ENCODE measurements at places on chromosomes 5 and 9.

DNA sequence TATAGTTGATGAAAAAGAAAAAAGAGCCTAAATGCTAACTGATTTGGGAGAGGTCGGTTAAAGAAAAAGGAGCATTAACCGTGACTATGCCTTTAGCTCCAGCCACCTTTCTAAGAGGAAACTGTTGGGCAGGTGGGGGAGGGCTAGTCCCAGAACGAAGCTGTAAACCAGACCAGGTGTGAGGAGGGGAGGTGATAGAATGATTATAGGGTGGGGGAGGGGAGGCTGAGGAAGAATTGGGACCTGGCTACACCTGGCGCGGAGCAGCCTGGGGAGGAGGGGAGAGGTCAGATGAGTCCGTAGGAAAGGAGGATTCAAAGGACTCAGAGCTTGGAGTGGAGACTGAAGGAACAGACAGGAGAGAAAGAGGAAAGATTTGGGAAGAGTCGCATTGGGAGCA is 73.4 kb downstream of the PHAX start:
- no peak for DNase-seq

DNA sequence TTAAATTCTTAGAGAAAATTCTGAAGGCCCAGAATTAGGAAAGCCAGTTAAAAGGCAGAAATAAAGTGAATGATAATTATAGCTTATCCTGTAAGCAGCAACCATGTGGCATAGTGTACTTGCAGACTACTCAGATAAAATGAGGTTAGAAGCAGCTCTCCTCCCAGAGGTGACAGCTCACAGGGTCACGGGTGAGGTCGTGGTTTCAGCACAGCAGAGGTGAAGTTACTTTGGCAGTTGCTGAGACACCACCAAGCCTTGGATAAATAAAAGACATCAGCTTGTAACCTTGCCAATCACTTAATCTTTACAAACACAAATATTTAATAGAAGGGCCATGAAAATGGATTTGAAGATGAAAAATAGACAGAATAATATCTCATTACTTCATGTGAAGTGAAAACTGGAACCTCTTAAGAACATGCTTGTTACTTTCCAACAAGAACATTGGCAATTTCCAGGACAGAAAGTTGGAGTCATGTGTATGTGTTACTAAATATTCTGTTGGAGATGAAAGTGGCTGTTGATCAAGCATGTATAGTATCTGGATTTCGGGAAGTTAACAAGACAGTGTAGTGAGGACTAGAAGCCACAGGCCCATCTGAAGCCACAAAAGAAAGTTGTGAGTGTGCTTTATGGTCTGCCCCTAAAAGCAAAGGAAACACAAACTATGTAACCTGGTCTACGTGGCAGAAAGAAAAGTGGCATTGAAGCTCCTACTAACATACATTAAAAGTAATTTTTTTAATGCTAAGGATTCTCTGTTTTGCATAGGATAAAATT is 134.4 kb downstream of the ERCC6L2 start:
- peak; percentile 75 for DNase-seq

DNA sequence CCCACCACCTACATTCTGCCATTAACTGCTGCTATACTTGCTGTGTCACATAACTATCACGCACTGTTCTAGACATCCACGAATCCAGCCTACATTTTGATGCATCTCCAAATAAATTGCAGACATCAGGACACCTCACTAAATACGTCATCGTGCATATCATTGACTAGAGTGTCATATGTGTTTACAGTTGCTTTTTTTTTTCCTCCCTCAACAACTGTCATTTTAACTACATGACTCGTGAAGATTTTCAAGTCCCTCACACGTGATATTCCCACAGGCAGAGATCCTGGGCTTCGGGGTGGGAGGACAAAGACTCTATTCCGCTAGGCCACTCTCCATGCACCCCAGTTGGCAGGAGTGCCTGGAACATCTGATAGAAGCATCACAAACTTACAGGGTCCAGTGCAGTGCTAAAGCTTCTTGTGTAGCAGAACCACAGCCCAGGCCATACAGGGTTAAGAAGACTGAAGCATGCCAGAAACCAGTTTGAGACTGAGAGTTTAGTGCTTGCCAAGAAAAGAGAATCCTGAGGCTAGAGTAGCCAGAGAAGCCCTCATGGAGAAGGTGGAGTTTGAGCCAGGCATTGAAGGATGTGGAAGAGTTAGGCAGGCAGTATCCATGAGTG is 1.1 kb downstream of the PCYOX1L start:
- DNase-seq, result no peak

- DNase-seq, result no peak
Measured at GRCh38 chr9:110520120-110520701, 59.3 kb downstream of the SVEP1 start.

- no peak for DNase-seq
Measured at GRCh38 chr9:124330011-124330697, 72.4 kb downstream of the NEK6 start.

DNA sequence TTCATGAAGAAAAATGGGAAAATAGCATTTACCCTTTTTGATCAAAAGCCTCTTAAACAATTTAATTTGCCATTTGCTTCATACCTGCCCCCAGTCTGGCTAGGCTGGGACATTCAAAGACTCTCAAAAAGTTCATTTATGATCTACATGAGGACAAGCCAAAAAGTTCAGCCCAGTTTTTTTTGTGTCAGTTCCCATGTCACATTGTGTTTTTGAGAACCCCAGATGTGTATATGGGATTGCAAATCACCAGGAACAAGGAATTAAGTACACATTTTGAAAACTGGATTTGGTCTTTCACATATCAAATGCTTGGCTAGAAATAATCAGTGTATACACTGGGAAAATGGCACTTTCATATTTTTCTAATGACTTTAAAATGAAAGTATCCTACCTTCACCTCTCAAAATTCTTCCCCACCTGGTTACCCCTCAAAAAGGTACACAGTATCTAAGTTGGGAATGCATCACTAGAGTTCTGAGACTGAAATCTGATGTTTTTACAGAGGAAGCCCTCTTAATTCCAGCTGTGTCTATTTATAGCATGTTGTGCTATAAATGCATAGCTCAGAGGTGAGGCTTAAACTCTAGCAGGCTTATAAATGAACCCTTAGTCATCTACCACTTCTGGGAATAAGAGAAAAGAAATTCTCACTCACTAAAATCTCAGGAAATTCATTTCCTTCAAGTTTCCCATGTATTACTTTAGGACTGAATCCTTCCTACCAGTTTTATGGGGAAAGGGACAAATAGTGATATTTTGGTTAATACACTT is 9.3 kb downstream of the STOM start:
- DNase-seq, result no peak

DNA sequence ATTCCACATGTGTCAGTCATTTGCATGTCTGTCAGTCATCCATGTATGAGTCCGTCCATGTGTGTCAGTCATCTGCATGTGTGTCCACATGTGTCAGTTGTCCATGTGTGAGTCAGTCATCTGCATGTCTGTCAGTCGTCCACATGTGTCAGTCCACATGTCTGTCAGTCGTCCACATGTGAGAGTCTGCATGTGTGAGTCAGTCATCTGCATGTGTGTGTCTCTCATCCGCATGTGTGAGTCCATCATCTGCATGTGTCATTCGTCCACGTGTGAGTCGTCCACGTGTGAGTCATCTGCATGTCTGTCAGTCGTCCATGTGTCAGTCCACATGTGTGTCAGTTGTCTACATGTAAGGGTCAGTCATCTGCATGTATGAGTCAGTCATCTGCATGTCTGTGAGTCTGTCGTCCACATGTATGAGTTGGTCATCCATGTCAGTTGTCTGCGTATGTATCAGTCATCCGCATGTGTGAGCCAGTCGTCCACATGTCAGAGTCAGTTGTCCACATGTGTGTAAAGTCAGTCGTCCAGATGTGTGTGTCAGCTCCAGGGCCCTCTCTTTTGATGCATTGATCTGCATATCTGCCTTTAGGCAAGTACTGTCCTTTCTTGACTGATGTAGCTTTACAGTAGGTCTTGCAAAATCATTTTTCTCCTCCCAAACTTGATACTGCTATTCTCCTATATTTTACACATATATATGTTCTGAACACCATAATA is 72.5 kb upstream of the CACNA1B start:
- no peak for DNase-seq

- DNase-seq, result no peak
Measured at GRCh38 chr5:171820561-171820960, 34.9 kb downstream of the SMIM23 start.

All from natural killer cell (primary cell).